ENCODE measurements at places on chromosomes 11 and 22.

GRCh38 chr11:121561716-121562115 lies 108.9 kb upstream of the SORL1-AS1 start:
- DNase-seq: no peak

- no peak for DNase-seq
Observed at GRCh38 chr11:86292912-86293616, 9.0 kb upstream of the HIKESHI start.

DNA sequence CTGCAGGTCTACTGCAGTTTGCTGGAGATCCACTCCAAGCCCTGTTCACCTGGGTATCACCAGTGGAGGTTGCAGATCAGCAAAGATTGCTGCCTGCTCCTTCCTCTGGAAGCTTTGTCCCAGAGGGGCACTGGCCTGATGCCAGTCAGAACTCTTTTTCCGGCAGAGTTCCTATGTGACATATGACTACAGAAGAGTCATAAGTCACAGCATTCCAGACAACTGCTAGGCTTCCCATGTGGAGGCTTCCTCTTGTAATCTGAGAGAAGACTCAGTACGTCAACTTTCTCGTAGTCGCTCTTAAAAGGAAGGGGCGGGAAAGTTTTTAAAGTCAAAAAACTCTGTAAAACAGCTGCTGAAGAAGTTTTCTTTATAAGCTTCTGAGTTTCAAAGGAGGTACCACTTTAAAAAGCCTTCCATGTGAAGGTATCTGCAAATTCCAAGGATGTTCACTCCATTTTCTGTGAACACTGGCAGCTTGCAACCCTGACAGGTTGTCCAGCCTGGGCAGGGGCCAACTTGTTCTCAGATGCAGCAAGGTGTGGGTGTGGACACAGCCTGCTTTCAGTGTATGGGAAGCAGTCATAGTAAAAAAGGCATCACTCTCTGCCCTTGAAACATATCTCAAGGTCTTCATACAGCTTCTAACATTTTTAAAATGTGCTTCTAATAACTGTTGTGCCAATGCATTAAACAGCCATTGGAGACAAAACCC lies 97.8 kb downstream of the ME3 start:
- no peak for DNase-seq

DNA sequence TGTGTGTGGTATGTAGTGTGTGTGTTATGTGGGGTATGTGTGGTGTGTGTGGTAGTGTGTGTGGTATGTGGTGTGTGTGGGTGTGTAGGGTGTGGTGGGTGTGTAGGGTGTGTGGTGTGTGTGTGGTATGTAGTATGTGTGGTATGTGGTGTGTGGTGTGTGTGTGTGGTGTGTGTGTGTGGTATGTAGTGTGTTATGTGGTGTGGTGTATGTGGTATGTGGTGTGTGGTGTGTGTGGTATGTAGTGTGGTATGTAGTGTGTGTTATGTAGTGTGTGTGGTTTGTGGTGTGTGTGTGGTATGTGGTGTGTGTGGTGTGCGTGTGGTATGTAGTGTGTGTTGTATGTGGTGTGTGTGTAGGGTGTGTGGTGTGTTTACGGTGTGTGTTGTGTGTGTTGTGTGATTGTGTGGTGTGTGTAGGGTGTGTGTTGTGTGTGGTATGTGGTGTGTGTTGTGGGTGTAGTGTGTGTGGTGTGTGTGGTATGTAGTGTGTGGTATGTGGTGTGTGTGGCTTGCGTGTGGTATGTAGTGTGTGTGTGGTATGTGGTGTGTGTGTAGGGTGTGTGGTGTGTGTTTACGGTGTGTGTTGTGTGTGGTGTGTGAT lies 4.2 kb upstream of the PPP6R2 start:
- no peak for DNase-seq

DNA sequence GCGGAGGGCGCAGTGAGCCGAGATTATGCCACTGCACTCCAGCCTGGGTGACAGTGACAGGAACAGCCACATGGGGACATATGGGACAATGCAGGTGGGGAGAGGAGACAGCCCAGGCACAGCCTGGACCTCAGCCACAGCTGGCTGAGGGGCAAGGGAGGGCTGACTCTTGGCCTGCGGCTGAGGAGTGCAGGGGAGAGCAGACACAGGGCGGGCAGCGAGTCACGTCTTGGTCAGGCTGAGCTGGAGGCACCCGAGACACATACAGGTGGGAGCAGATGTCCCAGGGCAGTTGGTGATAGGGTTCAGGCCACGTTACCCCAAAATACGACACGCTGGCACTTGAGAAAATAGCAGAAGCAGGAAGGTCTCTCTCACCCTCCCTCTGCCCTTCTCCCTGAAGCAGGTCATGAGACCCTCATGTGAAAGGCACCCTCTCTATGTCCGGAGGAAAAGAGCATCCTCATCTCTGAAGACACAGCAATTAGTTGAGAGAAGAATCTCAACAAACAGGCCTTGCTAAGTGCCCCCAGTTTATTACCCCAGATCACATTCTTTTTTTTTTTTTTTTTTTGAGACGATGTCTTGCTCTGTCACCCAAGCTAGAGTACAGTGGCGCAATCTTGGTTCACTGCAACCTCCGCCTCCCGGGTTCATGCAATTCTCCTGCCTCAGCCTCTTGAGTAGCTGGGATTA lies 10.5 kb downstream of the KIAA0930 start:
- DNase-seq: no peak

DNA sequence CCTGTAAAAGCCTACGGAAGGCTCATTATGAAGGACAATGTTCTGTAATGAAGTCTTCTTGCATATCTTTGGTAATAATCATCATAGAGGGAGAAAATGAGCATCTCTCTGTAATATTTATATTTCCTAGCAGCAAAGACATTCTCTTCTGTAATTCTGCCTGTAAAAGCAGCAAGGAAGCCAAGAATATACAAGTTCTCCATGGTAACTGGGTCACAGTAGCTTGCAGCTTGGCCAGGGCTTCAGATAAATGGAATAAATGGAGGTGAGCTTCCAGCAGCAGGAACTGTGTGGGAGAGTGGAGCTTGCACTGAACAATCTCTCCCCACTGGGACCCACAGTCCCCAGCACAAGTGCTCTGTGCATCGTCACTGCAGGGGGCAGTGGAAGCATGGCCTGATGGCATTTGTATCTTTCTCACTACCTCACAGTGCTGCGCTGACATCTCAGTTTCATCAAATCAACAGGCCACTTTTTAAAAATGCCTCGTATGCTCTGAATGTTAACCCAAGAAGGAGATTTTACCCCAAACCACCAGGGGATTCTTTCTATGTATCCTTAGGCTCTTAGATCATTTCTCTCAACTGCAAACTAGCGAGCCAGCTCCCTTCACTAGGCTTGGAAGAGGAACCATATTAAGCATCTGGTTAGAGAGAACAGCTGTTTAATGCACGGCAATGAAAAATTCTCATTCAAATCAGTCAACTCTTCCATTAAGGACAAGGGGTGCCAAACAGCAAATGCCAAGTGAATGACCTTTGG lies 1059.7 kb downstream of the OPCML start:
- DNase-seq: no peak

- DNase-seq: no peak
Observed at GRCh38 chr11:59427068-59427382, 812 bp upstream of the OR5A2 start.

DNA sequence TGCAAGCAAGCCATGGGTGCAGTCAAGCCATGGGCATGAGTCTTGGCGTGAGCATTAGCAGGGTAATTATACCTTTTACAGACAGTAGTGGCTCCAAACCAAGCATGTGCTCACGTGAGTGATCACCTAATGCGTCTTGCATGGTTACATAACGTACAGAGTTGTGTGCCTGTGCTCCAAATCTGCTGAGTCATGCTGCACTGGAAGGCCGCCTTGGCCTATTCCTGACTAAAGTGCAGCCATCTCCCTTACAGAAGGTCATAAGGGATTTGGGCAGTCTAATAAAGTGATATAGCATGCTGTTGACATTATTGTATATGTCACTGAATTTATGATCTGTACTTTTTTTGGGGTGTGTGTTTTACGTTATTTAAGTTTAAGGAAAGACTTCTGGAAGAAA lies 102.4 kb downstream of the ARHGAP42 start:
- DNase-seq: no peak

DNA sequence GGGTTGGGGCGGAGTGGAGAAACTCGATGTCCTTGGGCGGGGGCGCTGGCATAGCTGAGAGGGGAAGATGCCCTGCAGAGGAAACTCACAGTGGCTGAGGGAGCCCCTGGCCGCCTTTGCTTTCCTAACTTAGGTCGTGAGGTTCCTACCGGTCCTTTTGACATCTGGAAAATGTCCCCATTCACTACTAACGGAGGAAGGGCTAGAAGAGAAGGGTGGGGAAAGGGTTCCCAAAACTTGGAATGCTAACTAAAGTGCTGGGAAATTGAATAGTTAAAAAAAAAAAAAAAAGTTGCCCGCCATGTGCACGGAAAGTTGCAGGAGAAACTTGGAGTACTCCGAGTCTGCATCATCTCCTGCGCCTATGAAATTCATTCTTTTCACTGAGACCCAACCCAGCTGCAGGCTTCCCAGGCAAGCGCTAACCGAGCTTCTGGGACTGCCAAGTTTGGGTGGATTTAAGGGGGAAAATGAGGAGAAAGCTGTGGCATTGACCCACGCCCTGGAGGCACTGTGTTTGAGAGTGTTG lies 796 bp downstream of the TIMP3 start:
- DNase-seq: no peak

Measured in KBM-7 (cell line).